ENCODE measurements at places on chromosomes 4 and X.

- no peak for DNase-seq
Observed at GRCh38 chrX:121216641-121217374, 169.4 kb downstream of the GLUD2 start.

DNA sequence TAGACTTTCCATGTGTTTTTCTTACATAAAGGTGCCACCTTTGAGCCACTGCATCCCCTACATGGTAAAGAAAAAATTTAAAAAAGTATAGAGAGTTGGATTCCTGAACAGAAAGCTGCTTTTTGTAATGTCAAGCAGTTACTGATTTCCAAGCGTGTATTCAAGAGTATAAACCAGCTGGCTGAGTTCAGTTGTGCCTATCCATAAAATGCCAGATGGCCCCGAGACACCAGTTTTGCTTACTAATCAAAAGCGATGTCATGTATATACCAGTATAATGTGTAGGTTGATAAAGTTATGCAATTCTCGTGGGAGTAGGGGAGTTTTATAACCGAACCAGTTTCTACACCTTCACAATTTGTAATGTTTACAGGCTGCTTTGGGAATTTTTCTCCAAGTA is 26.2 kb upstream of the PNPLA4 start:
- DNase-seq, result no peak

DNA sequence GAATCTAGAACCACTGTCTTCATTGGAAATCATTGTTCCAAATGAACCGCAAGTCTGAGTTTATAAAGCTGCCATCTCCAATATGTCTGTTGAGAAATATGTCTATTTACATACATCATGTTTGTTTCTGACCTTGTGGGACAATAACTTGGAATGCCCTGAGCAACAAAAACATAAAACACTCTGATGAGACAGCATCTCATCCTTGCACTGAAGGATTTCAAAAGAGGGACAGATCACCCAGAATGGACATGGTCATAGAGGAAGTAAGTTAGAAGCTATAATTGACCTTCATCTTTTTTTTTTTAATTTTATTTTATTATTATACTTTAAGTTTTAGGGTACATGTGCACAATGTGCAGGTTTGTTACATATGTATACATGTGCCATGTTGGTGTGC is 22.5 kb downstream of the RXFP1 start:
- DNase-seq, result no peak

GRCh38 chr4:124483048-124483906 is 229.3 kb downstream of the ANKRD50 start:
- DNase-seq, result no peak

DNA sequence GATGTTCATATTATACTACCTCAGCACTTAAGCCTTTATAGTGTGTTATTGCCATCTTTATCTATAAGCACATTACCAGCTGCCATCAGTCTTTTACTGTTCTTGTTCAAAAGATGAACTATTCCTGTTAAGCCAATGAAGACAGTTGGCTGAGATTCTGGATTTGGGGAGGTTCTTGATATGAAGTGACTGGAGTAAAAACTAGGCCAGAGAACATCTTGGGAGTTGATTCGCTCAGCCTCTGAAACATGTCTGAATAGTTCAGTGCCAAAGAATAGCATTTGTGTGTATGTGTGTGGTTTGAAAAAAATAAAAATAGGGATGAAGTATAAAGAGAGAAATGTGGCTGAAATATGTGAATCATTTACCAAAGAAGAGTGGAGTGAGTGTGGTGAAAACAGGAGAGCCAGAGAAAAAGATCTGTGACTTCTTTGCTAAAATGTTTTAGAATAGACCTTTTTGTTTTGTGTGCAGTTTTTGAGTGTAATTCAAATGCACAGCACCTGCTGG is 15.2 kb downstream of the EXOC1 start:
- DNase-seq, result no peak

- DNase-seq, result no peak
Observed at GRCh38 chr4:7638489-7638888, 203.8 kb upstream of the PSAPL1 start.

DNA sequence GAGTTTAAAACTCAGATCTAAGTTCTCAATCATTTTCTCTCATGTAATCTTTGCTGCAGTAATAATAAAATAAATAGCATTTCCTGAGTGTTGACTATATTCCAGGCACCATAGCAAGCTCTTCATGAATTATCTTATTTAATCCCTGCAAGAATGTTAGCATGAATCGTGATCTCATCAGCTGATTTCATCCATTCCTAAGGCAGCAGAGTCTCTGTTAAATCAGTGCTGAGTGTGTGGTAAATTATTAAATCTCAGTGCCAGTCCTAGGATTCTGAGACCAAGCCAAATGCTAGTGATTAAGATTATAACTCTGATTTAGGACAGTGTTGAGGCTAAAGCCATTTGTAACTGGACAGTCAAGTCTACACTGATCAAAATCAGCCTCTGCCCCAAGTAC is 240.3 kb upstream of the TAPT1 start:
- no peak for DNase-seq

GRCh38 chr4:115374621-115375020 is 261.2 kb upstream of the NDST4 start:
- no peak for DNase-seq

GRCh38 chr4:183832776-183833450 is 72.2 kb upstream of the STOX2 start:
- DNase-seq, result no peak

DNA sequence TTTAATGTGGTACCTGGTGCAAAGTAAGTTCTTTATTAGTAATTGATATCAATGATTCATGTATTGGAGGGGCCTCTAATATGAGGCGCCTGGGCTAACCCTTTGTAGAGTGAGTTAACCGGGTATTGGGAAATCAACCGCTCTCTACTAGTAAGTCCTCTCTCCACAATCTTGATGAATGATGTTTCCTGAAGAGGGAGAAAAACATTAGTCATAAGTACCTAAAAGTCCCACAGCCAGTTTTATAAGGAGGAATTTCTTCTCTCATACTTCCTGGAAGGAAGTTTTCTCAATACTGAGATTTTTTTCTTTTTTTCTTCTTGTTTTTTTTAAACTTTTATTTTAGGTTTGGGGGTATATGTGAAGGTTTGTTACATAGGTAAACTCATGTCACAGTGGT is 62.3 kb downstream of the AGTR2 start:
- DNase-seq, result no peak

GRCh38 chrX:43581167-43581566 is 74.9 kb upstream of the MAOA start:
- no peak for DNase-seq

DNA sequence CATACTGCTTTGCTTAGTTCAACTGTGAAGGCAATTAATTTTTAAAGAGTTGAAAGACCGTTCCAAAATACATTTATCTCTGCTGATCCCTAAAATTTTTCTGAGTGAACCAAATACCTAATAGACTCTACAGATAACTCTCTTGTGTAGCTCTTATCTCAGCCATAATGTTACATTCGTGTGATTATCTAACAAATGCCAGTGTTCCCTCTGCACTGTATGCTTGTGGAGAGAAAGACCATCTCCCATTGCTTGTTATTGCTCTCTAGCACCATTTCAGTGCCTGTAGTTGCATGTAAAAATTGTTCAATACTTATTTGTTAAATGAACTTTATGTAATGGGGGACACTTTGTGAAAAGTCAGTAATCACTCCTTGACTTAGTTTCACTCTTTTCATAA is 81.3 kb upstream of the ATOH1 start:
- no peak for DNase-seq

DNA sequence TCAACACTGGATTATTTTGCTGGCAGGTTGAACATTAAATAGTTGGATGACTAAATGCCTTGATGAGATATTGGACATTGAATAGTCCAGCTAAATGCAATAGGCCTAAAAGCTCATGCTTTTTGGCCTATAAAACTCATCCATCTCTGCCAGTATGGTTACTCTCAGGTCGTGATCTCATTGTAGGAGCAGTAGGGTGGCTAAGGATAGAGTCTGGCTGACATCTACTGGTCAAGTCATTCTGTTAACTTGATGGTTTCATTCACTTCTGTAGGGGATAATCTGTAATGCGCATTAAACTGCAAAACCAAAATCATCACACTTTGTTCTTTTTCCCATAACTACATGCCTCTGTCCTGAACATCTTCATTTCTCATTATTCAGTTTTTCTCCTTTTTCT is 227.0 kb downstream of the DKK2 start:
- no peak for DNase-seq

DNA sequence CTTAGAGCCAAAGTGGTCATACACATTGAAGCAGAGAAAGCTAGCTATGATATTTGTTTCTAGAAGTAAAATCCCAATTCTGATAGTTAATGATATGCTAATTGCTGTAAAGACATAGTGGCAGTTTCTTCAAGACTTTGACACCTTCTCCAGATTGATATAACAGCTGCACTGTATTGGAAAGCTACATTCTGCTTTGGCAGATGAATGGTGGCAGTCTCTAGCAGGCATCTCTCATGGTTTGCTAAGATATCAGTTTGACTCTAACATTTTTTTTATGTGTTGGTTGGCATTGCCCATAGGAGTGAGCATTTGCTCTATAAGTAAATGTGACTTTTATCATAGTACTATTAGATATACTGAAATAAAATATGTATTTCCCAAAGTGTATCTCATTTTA is 128.2 kb downstream of the AFF2 start:
- no peak for DNase-seq

GRCh38 chr4:104408878-104409277 is 85.8 kb downstream of the CXXC4 start:
- DNase-seq, result no peak

- DNase-seq, result no peak
Observed at GRCh38 chr4:10006231-10006600, 15.1 kb downstream of the SLC2A9 start.

- DNase-seq, result no peak
Observed at GRCh38 chr4:184417802-184418511, 56.4 kb downstream of the IRF2 start.

GRCh38 chr4:3822230-3822947 is 56.2 kb downstream of the ADRA2C start:
- peak; percentile 22 for DNase-seq

DNA sequence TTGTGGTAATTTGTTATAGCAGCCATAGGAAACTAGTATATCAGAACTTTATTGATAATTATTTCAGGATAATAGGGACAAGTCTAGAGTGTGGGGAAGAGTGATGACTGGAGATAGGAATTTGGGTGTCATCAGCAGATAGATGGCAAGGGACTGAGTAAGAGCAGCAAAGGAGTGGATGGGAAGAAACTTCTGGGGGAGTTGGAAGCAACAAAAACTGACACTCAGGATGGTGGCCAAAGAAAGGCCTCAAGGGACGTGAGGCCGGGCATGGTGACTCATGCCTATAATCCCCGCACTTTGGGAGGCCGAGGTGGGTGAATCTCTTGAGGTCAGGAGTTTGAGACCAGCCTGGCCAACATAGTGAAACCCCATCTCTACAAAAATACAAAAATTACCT is 9.1 kb upstream of the SLC25A5 start:
- no peak for DNase-seq

DNA sequence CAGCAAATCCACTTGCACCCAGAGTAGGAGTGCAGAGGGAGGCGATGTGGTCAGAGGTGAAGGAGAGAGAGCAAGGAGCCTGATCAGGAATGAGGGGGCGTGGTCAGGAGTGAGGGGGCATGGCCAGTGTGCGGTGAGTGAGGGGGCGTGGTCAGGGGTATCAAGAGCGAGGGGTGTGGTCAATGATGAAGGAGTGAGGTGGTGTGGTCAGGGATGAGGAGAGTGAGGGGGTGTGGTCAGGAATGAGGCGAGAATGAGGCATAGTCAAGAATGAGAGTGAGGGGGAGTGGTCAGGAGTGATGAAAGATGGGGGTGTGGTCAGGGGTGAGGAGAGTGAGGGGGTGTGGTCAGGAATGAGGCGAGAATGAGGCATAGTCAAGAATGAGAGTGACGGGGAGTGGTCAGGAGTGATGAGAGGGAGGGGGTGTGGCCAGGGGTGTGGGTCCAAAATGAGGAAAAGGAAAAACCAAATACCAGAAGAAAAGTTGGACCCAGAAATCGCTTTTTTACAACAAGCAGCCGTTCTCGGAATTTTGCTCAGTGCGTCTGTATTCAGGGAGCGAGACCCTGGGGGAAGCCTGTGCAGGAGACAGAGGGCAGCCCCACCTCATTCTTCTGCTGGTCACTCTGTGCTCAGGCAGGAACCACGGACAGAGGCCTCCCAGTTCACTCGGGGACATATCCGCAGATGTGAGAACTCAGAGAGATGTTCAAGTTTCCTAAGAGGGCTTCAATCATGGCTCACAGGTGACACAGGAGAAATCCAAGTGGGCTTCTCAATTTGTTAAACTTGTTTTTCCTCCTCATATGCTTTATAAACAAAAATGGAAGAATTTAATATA is 47.5 kb downstream of the MAGEA1 start:
- no peak for DNase-seq

- DNase-seq, result no peak
Observed at GRCh38 chrX:42754603-42755002, 23.4 kb downstream of the PPP1R2C start.

DNA sequence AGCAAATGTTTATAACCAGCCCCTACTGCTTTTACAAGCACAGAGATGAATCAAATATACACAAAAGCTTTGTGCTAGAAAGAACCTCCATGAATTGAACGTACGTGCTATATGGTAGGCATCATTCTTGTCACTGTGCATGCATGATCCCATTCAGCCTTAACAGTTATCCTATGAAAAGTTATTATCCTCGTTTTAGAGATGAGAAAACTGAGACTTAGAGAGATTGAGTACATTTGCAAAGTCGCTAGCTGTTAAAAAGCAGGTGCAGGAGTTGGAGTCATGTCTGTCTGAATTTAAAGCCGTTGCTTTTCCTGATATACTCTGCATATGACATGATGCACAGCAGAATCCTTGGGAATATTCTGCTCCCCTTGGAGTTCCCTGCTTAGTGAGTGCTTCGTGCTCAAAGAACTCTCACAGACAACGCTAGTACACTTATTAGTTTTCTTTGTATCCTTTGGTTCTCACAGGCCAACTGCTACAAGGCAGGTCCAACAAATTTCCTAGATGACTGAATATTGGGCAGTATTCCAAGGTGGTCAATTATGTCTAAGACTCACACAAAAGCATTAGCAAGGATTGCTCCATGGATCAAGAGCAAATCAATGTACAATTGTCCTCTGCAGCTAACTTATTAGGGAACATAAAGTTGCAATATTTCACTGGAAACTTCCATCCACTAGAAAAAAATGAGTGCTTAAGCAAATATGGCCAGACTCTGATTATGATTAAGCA is 42.8 kb upstream of the TRIM2 start:
- no peak for DNase-seq

DNA sequence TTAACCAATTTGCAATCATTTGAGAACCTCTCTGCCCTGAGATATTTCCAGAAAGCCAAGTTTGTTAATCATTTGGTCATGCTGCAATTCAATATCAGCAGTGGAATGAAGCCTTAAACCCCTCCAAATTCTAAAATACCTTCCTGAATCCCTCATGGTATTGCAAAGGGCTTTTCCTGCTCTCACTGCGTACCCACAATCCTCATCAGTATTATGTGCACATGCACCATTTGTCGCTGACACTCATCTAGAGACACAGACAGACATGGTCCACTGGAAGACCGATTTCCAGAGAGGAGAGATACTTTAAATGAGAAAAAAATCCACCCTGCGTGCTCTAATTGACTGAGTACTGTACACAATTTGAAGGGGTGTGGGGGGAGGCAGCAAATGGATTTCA is 104.4 kb downstream of the GPC3 start:
- no peak for DNase-seq

Data from hindlimb muscle (tissue), 1 donor.